ENCODE measurements at places on chromosomes 5 and 9.
A peak's percentile ranks its signal among the peaks of the same experiment; 100 is the strongest.

- DNase-seq, result no peak
Measured at GRCh38 chr9:7166074-7166473, 408.3 kb downstream of the KDM4C start.

- peak; percentile 5 for DNase-seq
Measured at GRCh38 chr5:138077064-138077696, 6.7 kb upstream of the WNT8A start.

DNA sequence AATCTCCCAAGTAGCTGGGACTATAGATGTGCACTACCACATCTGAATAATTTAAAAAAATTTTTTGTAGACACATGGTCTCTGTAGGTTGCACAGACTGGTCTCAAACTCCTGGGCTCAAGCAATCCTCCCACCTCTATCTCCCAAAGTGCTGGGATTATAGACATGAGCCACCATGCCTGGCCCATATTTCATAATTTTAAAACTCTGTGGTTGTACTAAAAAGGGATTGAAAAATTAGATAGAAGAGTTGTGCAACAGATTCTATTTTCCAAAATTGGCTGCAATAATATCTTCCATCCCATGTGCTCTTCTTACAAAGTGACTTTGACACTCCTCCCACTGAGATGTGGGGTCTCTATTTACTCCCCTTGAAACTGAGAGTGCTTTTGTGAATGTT is 7.6 kb upstream of the UHRF2 start:
- no peak for DNase-seq

GRCh38 chr9:85009251-85009650 is 339.7 kb downstream of the NTRK2 start:
- no peak for DNase-seq

GRCh38 chr9:114472765-114473446 is 32.4 kb downstream of the WHRN start:
- no peak for DNase-seq

GRCh38 chr5:78631931-78632330 is 16.6 kb downstream of the LHFPL2 start:
- no peak for DNase-seq

DNA sequence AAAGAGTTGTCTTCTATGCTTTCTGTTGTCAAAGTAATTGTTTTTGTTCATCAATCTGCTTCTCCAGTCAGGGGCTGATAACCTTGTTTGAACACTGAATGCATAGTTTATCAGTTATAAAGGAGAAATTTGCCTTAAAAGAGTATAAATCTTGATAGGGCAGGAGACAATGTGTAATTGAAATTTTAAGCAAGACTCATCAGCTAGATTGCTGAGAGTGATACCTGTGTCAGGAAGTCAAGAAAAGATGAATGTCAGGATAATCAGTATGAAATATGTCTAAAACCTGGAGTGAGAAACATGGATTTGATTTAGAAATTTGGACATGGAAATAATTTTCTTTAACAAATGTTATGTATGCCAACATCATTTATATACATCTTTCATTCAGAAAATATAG is 1258.1 kb downstream of the EFNA5 start:
- DNase-seq, result no peak

GRCh38 chr5:143340891-143341685 is 62.4 kb downstream of the NR3C1 start:
- DNase-seq, result no peak

DNA sequence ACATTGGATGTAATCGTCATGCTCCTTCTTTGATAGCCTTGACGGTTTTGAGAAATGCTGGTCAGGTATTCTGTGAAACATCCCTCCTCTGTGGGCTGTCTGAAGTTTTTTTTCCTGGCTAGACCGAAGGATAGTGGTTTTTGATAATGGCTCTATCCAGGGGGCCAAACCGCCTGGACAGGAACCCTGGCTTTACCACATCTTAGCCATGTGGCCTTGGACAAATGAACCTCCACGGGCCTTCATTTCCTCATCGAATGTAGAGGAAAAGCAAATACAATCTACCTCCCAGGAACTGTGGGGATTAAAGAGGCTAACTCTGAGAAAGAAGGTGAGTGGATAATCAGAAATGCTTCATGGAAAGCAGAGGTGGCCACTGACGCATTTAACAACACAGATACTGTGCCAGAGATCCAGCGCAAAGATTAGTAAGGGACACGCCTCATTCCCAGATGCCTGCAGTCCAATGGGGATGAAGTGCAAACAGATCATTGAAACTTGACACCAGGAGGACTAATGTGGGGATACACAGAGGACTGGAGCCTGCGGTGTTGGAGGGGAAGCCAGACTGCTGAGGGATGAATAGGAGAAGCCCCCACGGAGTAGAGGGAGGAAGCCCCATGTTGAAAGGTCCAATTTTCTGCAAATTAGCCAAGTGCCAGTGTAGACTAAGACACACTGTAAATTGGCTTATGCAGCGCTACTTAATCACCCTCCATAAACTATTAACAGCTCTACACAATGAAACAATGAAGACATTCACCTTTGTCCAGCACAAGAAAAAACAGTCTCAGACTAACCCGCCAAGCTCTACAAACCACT is 41.6 kb downstream of the MYO10 start:
- DNase-seq, result no peak

- no peak for DNase-seq
Measured at GRCh38 chr9:131097126-131097947, 1.0 kb downstream of the AIF1L start.

DNA sequence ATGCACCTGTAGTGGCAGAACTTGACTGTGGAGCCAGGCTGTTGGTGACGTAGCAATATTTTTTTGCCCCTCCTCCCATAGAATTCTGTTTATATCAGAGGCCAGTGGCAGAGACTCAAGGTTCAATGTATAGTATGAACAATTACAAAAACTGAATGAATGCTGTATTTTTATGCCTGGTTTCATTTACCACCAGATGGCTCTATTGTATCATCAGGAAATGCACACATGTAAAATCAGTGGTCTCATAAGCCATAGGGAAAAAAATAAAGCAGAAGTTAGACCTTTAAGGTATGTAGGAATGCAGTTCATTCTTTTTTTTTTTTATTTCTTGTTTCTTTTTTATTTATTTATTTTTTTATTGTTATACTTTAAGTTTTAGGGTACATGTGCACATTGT is 43.6 kb downstream of the CCDC192 start:
- DNase-seq, result no peak

- DNase-seq, result no peak
Measured at GRCh38 chr9:127202461-127203169, 62.0 kb upstream of the GARNL3 start.
